ENCODE measurements at places on chromosomes 2 and 18.

DNA sequence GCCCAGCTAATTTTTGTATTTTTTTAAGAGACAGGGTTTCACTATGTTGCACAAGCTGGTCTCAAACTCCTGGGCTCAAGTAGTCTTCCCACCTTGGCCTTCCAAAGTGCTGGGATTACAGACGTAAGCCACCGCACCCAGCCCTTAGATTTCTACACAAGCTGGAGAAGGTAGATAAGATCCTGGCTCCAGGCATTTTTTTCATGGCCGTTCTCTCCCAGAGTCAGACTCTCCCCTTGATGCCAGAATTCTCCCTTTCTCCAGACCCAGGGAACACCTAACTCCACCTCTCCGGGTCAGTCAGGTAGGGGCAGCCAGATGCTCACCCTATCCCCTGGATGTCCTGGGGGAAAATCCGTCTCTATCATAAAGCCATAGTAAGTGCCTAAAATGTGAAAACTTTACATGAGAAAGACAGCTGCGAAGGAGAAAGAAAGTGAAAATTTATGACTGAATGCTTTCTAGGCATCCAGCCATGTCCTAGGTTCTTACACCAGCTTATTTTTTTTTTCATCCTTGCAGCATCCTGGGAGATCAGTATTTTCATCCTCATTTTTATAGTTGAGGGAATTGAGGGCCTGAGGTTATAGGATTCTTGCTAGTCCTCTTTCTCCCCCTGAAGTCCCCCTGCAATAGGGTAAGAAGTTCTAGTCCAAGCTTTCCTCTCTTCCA is 16.3 kb downstream of the SIX3 start:
- no peak for DNase-seq

DNA sequence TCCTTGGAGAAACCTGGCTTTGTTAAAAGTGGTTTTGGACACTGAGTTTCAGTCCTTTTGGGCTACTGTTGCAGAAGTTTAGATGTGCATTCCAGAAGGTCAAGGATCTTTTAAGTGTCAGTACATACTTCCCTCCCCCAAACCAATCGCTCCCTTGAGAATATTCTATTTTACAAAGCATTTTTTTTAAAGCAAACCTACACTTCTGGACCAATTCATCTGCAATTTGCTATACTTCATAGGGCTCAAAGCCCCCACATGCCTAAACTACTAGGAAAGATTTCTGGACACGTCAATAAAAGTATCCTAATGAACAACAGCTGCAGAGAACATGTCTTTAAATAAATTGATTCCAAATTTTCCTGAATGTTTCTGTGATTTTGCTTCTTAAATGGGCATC is 157.6 kb downstream of the RDH14 start:
- DNase-seq = no peak

DNA sequence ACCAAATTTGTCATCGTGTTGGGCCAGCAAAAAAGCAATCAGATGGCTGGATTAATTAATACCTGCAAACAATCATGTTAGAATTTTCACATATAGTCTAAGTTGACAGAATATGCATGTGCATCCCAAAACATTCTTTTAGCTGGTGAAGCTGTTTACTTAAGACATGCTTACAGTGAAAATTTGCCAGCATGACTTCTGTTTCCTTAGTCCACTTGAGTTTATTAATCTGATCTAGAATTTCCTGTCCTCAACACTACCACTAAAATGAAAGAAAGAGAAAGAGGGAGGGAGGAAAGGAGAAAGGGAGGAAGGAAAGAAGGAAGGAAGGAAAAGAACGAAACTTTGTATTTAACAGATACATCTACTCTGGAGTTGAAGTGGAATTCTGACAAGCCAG is 2109.9 kb upstream of the PIK3C3 start:
- no peak for DNase-seq

- no peak for DNase-seq
Observed at GRCh38 chr2:71467180-71467815, 13.9 kb downstream of the DYSF start.

DNA sequence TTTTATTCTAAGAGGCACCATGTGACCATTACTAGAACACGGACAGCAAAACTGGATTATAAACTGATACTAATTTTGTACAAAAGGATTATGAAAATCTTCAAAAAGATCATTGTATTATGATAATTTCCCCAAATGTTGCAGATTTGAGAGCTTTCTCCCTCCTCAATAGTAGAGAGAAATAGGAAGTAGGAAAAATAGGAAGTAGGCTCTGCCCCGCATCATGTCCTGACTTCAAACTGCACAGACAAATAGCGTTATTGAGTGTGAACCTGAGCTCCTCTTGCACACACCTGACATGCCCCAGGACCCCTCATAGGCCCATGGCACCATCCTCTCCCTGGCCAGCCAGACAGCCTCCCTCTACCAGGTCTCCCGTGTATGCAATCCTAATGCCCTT is 25.4 kb downstream of the CHRNA1 start:
- DNase-seq = no peak

GRCh38 chr18:2948038-2948437 is 64.9 kb downstream of the LPIN2 start:
- no peak for DNase-seq

GRCh38 chr2:23859983-23860382 is 66.9 kb downstream of the ATAD2B start:
- no peak for DNase-seq

- DNase-seq = no peak
Observed at GRCh38 chr18:46624127-46624526, 32.9 kb downstream of the LOXHD1 start.

DNA sequence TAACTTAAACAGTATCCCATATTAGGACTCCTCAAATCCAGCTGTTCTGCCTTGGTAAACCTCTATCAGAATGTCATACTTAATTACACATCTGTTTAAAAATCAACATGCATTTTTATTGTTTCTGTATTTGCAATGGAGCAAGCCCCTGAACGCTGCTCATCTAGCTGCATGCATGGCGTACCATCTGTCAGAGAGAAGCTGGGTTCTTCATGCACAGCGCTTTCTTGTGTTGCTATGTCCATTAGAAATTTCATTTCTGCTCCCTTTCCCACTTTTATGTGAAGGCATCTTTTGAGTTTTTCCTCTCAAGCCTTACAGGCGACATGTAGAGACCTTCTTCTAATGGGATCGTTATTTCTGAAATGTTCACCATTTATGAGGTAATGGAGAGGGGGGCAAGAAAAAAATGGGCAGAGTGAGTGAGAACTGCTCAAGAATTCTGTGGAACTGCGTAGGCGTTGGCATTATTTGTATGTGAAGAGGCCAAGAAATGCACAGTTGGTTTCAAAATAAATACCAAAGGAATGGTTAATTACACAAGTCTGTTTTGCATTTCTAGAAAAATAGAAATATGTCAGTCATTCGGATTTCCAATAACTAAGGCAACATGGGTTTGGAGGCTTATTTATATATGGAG is 31.6 kb downstream of the INSIG2 start:
- no peak for DNase-seq
